SJCRH30 (cell line): ENCODE measurements at places on chromosomes 5 and 9.

GRCh38 chr5:27381686-27382085 is 343.3 kb upstream of the CDH9 start:
- no peak for DNase-seq

GRCh38 chr5:124021776-124022175 is 509.8 kb downstream of the CSNK1G3 start:
- DNase-seq, result no peak

GRCh38 chr5:108747774-108748400 is at the start of gene FER:
TSS of gene FER (plus strand) at chr5:108747897. CDS start at chr5:108798183, 50,286 bp downstream.
- DNase-seq, result peak; percentile 21

GRCh38 chr9:27495480-27496134 is 28.5 kb upstream of the IFNK start:
- no peak for DNase-seq

- no peak for DNase-seq
These were observed 198.3 kb downstream of the PLK2 start for GRCh38 chr5:58261605-58262004.

GRCh38 chr5:56575821-56576220 is 239.5 kb upstream of the MAP3K1 start:
- DNase-seq, result no peak

DNA sequence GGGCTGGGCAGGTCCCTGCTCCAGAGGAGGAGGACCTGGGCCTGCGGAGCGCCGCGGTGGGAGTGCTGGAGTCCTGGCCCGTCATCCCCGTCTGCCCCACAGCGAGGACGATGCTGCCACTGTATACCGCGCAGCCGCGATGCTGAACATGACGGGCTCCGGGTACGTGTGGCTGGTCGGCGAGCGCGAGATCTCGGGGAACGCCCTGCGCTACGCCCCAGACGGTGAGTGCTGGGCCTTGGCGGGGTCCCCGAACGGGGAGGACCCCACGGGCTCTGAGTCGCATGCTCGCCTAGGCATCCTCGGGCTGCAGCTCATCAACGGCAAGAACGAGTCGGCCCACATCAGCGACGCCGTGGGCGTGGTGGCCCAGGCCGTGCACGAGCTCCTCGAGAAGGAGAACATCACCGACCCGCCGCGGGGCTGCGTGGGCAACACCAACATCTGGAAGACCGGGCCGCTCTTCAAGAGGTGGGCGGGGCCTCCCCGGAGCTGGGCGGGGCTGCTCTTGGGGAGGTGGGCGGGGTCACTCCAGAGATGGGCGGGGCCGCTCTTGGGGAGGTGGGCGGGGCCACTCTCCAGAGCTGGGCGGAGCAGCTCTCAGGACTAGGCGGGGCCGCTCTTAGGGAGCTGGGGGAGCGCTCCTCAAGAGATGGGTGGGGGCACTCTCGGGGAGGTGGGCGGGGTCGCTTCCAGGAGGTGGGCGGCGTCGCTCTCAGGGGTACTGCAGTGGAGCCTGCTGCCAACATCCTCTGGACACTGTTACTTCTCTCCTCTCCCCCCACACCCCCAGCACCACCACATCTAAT is 13.1 kb downstream of the LRRC26 start:
- no peak for DNase-seq

DNA sequence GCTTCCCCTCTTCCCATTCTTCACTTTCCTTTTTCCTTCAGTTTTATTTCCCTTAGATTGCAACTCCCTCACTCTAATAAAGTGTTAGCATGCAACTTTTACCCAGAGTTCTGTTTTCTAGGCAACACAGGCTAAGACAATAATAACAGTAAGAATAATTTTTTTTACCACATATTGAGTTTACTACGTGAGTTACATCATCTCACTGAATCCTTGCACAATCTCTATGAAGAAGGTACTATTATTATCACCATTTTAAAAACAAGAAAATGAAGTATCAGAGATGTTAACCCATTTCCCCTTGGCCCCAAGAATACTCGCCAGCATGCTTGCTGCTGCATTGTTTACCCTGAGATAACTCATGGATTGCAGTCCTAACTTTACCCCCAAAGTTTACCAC is 53.7 kb upstream of the SMIM32 start:
- DNase-seq, result no peak

DNA sequence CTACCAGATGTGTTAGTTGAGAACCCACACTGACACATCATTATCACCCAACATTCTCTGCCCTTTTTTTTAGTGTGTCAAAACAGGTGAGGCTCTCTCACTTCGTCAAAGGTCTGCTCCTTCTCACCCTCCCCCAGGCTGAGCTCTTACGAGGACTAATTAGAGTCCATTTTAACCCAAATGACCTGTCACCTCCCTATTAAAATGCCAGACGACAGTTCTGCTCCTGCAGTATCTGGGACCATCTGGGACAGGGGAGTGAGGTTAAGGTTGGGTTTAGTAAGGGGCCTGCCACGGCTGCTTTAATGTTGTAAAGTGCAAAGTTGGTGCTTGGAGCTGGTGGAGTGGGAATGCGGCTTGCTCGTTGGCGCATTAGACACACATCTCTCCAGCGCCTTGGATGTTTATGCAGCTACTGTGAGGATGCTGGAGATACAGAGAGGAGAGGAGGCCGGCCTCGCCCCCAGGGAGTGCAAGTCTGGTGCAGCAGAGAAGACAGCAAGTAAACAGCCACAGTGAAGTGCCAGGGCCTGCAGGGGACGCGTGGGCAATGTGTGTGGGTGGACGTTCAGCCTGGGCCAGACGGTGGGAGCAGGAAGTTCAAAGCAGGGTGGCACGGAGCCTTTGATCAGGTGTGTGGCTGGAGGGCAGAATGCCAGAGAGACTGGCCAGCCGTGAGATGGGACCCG is 96.2 kb downstream of the C9orf50 start:
- DNase-seq, result no peak

DNA sequence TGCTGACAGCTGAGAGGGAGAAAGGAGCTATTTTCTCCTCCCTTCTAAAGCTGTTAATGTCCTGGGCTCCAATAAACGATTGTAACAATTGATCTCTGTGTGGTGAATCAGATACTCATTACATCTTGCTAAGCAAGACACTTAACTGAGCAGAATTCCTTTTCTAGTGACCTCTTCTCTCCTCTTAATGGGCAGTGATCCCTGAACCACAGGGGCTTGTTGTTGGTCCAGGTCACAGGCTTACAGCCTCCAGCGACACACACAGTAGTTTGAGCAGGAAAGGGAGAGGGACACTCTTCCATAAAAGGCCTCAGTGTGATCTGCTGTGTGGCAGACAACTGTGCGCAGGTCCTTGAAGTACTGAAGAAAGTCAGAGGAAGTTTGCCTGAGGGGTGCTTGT is 58.5 kb upstream of the MYO10 start:
- DNase-seq, result no peak

DNA sequence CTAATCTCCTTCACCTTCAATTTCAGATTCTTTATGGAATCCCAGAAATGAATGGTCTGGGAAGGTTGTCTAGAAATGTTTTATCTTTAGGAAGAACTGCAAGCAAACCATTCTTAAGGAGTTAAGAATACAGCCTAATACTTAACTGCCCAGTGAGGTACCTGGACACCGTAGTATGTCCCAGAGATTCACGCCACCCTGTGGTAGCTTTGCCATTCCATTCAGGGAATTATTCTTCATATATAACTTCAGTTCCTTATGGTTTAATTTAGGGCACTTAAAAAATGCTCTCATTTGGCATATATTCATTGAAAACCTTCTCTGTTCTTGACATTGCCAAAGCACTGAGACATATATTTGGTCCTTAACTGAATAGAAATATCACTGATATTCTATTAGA is 49.7 kb downstream of the ACTBL2 start:
- DNase-seq, result no peak
